ENCODE measurements at places on chromosomes 7 and 10. TPM values are rescaled to one million over a fixed set of nuclear protein-coding genes. Genes with fewer than 3 reads are reported as not detected.
A peak's percentile ranks its signal among the peaks of the same experiment; 100 is the strongest.

DNA sequence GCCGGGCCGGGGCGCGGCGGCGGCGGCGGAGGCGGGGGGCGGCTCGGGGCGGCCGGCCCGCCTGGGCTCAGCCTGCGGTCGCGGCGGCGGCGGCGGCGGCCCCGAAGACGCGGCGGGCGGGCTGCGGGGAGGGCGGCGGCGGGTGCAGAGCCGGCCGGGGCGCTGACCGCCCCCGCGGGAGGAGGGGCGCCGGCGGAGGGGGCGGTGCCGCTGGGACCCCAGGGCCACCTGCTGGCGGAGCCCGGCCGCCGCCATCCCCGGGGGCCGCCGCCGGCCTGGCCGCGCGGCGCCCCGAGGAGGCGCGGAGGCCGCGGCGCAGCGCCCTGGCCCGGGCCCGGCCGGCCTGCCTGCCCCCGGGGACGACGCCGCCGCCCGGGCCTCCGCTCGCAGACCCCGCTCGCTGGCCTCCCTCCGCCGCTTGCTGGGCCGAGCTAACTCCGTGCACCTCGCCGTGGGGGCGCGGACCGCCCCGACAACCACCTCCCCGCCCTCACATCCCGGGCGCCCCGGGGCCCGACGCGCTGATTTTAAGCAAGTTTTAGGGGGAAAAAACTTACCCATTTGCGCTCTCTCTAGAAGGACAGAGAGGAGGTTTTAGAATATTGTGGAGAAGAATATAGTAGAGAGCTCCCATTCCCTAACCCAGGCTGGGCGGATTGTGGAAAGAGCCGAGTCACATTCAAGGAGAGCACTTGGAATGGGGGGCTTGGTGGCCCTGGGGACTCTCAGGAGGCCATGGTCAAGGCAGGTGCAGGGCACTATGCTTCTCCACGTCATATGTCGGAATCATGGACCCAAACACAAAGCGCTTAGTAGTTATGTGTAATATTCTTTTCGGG is at the start of gene BEND7:
Gene BEND7 (minus strand): TSS at position 140 of the 839 bp plus-strand sequence. CDS start 481 bp downstream, outside the sequence.
- peak; percentile 29 for DNase-seq

- no peak for DNase-seq
Measured at GRCh38 chr10:77032188-77032570, 605.4 kb downstream of the KCNMA1 start.

- DNase-seq, result peak; percentile 21
Measured at GRCh38 chr7:21092766-21093702, 306.3 kb upstream of the SP8 start.

DNA sequence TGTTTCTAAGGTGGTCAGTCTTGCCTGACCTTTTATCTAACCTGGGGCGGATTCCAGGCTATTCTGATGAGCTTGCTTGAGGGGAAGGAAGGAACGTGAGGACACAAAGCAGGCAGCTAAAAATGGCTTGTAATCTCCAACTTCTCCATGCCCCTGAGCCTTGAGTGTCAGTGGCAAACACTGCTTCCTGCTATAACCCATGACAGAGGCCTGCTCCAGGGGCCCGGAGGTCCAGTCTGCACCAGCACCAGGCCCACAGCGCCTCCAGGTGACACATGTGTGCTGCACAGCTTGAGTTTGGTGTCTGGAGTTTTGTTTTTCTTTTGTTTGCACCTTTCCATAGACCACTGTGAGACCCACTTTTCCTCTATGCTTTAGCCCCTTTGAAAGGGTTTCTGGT is 207.9 kb downstream of the PAXIP1 start:
- DNase-seq, result no peak

GRCh38 chr10:105973902-105974301 is 1190.6 kb downstream of the SORCS1 start:
- DNase-seq, result no peak

DNA sequence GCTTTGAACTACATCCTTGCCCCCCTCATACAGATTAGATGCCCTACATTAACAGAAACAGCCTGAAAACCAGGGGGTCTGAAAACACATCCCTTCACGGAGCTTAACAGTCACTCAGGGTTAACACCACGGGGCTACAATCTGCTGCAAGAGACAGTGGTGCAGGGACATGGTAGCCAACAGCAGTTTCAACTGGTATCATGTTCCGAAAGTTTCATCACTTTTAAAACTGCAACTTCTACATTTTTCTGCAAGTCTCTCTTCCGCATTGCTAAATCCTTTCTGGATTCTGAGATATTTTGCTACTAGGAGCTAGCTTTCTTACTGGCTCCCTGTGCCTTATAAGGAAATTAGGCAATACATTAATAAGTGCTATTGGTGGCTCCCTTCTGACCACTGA is 92.6 kb downstream of the JAZF1 start:
- DNase-seq, result no peak

GRCh38 chr10:283916-284356 is 148.7 kb downstream of the ZMYND11 start:
- no peak for DNase-seq

DNA sequence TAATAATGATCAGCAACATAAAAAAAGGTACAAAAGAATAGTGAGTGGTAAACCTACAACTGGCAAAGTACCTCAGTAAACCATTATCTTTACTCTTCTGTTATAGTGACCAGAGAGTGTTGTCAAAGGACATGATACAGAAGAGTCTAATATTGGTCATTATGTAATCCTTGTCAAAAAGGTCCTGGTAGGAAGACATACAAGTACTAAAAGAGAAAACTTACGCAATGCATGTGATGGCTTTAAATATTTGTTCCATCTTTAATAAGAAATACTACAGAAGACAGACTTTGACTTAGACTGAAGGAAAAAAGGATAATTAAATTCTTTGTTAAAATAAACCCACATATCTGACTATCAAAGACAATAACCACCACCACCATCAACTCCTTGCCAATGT is 6.5 kb downstream of the DOCK4 start:
- no peak for DNase-seq

GRCh38 chr7:467856-468545 is 51.6 kb downstream of the PDGFA start:
- no peak for DNase-seq

DNA sequence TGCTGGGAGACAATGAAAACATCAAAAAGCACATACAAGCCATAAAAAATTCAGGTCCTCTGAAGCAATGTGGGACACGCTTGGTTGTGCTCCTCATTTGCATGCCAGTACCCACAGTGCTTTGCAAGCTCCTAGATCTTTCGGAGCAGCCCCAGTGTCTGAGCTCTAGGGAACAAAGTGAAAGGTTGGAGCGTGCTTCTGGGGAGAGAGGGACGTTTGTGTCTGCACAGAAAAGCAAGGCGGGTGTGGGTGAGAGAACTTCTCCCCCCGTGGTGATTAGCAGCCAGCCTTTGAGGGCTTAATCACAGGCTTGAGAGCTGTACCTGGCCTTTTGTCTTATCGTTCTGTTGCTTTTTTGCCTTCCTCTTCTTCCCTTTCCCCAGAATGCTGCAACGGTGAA is 76.7 kb upstream of the HABP2 start:
- DNase-seq, result no peak

GRCh38 chr7:148480479-148481146 is 110.0 kb upstream of the C7orf33 start:
- no peak for DNase-seq

GRCh38 chr10:75444781-75445386 is 13.5 kb downstream of the LRMDA start:
- no peak for DNase-seq

DNA sequence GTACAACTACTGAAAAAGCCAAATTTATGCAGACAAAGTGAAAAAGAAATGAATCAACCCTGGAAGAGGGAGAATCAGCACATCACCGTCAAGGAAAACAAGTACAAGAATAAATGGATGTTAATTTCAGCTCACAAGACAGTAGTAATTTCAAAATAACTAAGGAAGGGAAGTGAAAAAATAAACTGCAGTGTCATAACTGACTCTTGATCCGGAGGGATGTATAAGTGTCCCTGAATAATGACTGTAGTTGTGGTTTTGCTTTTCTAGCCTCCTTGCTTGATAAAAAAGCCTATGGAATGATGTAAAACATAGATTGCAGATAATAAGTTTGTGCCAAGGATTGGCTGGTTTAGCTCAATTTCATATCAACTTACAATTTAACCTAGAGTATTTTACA is 721.1 kb upstream of the C7orf33 start:
- DNase-seq, result no peak

GRCh38 chr10:68462536-68462935 is 9.2 kb downstream of the DNA2 start:
- DNase-seq, result no peak

DNA sequence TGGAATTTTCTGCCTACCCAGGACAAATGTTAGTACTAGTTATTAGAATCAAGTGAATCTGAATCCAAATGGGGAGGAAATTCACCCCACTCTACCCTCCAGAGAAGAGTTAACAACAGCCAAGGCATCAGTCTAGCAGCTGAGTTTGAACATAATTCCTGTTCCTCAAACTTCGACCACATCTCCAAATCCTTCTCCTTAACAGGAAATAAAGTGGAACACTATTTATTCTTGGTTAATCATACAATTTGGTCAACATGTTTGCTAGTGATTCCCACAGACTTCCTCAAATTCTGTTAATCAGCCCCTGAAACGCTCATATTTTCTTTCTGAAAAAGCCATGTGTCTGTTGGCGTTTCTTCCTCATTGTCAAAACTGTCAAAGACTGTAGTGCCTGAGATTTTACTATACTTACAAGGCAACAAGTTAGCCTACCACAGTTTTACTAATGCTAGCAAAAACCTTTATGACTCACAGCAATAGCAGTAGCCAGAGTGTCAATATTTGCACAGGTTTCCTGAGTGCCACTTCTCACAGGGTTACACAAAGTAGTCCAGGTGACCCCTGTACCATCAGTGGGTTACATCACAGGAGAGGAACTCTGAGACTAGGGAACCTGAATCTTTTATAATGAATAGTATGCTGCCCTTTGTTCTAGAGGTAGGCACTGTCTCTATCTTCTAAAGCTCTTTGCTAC is 202.9 kb downstream of the GRM3 start:
- peak; percentile 54 for DNase-seq

- DNase-seq, result no peak
Measured at GRCh38 chr10:97755718-97756117, 16.1 kb downstream of the SFRP5 start.

- DNase-seq, result no peak
Measured at GRCh38 chr7:80307227-80307856, 172.7 kb downstream of the GNAI1 start.

GRCh38 chr7:157635148-157635500 is 298.3 kb downstream of the DNAJB6 start:
- no peak for DNase-seq

- DNase-seq, result peak; percentile 54
Measured at GRCh38 chr7:71735961-71736556, 604.1 kb downstream of the GALNT17 start.

DNA sequence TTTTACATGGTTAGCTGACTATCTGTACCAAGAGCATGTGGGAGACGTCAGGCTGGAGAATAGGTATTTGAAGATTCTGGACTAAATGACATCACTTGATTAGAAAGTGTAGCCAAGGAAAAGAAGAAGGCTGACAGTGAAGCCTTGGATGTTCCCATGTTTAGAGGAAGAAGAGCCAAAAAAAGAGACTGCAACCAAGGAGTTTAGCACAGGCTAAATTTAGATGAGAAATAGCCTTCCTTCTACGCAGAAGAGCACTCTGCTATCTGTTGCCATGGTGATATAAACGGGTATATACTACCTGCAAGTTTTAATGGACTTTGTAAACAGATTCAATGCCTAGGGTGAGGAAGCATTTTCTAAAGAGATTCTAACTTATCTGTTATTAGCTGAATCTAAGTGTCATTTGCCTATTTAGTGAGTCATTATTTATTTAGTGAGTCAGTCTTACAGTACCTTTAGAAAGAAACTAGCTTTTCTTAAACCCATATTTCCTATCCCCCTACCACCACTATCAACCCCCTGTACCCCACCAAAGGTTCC is 69.8 kb downstream of the CDK6 start:
- DNase-seq, result no peak

GRCh38 chr10:12656518-12657142 is 307.3 kb downstream of the CAMK1D start:
- no peak for DNase-seq

DNA sequence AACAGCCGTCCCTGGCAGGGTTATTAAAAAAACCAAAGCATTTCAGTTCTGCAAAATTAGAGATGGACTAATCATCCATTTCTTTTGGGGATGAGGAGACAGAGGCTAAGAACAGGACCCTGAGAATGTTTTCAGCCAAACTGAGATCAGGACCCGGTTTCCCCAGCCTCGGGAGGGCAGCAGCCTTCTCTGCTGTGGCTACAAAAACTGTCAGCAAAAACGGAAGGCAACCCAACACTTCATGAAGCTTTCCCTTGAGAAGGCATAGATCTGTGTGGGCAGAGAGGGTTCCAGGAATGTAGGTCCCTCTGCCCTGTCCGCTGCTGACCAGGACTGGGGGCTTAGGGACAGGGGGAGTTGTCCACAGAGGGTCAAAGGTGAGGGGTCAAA is 313.5 kb downstream of the TCERG1L start:
- no peak for DNase-seq

DNA sequence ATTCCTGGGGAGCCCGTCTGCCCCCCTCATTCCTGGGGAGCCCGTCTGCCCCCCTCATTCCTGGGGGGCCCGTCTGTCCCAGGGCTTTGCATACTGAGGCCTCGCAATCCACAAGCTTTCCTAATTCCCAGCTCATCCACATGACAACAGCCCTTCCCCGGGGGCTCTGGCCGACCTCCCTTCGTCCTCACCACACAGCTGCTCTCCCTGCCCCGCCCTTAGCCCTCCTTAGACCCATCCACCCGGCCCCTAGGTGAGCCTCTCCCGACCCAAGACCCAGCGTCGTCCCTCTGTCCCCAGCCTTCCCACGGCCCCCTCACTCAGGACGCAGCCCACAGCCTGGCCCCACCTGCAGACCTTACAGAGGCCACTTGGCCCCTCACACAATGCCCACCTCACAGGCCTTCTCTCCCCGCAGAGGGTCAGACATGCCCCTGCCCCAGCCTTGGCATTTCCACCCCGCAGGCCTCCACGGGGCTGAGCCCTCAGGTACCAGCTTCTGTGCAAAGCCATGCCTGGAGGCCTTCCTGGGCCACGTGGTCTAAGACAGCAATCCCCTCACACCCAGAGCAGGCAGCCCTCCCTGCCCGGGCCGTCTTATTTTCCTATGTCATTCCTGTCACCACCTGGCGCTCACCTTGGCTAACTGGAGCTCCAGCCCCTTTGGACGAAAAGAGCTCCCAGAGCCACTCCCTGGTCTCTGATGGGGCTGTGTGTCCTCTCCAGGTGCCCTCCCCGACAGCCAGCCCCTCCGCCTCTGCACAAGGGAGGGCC is 3.5 kb upstream of the FAM20C start:
- DNase-seq, result no peak

GRCh38 chr10:23834091-23834490 is 374.8 kb upstream of the KIAA1217 start:
- DNase-seq, result no peak

GRCh38 chr7:105448181-105448580 is 59.5 kb upstream of the SRPK2 start:
- DNase-seq, result no peak

- no peak for DNase-seq
Measured at GRCh38 chr7:69864274-69864673, 266.0 kb downstream of the AUTS2 start.

- DNase-seq, result no peak
Measured at GRCh38 chr10:58894929-58895328, 281.5 kb upstream of the PHYHIPL start.

Gene SLC26A4
- 0.41 TPM for total RNA-seq

Gene PRSS37
- not detected for total RNA-seq

Gene DDC
- total RNA-seq, result 43.0 TPM

Gene PRKG1
- 25.1 TPM for total RNA-seq

Gene CROT
- 11.9 TPM for total RNA-seq

Gene TES
- 115 TPM for total RNA-seq

Gene PPP1R17
- not detected for total RNA-seq

Gene NUTM2E
- not detected for total RNA-seq

Gene CHAT
- not detected for total RNA-seq

Gene HSPA12A
- total RNA-seq, result 6.4 TPM

Gene GUSB
- 346 TPM for total RNA-seq

Gene AKR1C1
- 17.5 TPM for total RNA-seq

Gene OR2A42
- total RNA-seq, result not detected

Gene IFIT1
- 12.7 TPM for total RNA-seq

All from transverse colon (tissue), 4 donors.